ENCODE measurements at places on chromosomes 6 and 20.

DNA sequence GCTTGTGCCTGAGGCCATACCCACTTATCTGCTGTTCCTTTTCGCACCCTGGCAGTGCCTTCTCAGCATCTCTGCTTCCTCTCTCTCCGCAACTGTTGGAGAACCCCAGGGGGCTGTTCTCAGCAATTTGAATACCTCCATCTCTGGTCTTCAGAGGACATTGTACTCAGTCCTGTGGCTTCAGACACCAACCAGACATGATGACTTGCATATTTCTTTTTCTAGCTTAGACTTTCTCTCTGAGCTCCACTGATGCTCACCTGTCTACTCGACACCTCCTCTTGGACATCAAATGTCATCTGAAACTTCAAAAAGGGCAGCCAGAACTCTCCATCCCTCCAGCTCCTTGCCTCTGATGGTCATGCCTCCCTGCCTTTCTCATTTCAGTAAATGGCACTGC, 18.9 kb upstream of the KCNK16 start:
- DNase-seq = no peak

GRCh38 chr6:113732384-113732966, 124.7 kb upstream of the MARCKS start:
- peak; percentile 50 for DNase-seq

DNA sequence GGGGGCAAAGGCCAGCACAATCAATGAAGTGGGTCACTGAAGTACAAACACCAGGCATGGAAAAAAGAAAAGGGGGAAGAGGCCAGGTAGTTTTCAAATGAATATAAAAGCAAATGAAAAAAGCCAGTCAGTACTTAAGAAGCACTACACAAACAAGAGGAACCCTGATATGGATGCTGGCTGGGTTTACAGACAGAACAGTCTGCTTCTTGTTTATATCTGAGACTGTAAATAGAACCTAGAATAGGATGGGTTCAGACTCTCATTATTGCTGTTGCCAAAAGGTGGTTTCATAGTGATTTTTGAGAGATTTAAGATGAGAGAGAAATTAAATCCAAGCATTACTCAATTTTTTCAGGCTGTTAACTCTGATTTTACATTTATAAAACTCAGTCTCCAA, 24.1 kb downstream of the USP45 start:
- DNase-seq = no peak

DNA sequence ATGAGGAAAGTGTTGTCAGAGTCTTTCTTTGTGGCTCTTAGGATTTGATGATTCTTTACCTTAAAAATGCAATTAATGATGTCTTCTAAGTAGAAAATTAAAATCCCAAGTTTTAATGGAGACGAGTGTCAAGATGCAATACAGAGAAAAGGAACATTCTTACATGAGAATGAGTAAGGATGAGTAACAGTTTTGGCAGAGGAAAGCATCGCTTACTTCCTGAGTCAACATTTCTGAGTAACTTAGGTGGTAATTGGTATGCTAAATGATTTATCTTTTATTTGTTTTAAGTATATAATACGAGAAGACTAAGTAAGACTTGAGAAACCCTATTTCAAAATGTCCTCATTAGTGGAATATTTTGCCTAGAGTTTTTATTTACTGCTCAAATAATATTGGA, 101.3 kb downstream of the RTN4IP1 start:
- no peak for DNase-seq

- no peak for DNase-seq
Measured at GRCh38 chr6:144305985-144306384, 20.9 kb downstream of the UTRN start.

DNA sequence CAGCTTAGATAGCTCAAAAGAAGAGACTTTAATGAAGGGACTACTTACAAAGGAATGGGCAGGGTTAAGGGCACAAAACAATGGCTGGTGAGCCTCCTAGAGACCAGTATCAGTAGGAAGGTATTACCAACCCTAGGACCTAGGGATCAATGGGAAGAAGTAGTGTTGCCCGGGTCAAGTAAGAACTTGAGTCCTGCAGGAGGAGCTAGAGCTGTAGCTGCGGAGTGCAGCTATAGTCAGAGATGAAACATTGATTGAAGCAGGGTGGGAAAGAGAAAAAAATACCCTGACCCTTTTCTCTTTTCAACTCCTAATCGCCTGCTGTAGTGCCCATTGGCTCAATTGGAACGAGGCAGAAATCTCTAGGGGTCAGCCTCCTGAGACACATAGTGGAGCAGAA, 144.0 kb downstream of the FLRT3 start:
- DNase-seq = no peak

DNA sequence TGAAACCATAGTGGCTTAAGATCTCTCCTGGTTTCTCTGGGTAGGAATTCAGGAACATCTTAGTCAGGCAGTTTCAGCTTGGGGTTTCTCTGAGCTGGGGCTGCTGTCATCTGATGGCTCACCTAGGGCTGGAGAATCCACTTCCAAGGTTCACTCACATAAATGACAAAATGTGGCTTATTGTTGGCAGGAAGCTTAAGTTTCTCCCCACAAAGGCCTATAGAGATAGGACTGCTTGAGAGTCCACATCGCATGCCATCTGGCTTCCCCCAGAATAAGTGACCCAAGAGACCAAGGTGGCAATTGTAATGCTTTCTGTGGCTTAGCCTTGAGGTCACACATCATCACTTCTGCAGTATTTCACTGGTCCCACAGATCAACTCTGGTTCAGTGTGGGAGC, 131.4 kb downstream of the EDN1 start:
- DNase-seq = no peak

GRCh38 chr6:150299873-150300485, 68.8 kb upstream of the IYD start:
- no peak for DNase-seq

DNA sequence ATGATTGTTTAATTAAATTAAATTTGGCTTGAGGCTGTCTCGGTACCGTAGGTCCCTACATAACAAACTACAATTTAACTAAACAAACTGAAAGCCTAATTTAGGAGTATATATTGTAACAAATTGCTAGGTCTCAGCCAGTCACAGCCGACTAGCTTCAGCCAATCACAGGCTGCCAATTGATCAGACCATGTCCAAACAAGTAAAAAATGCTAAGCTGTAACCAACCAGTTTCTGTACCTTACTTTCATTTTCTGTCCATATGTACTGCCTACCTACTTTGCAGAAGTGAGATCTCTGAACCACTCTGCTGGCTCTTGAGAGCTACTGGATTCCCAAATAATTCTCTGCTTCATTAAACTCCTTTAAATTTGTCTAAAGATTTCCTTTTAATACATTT, 648.0 kb upstream of the GJE1 start:
- DNase-seq = no peak

DNA sequence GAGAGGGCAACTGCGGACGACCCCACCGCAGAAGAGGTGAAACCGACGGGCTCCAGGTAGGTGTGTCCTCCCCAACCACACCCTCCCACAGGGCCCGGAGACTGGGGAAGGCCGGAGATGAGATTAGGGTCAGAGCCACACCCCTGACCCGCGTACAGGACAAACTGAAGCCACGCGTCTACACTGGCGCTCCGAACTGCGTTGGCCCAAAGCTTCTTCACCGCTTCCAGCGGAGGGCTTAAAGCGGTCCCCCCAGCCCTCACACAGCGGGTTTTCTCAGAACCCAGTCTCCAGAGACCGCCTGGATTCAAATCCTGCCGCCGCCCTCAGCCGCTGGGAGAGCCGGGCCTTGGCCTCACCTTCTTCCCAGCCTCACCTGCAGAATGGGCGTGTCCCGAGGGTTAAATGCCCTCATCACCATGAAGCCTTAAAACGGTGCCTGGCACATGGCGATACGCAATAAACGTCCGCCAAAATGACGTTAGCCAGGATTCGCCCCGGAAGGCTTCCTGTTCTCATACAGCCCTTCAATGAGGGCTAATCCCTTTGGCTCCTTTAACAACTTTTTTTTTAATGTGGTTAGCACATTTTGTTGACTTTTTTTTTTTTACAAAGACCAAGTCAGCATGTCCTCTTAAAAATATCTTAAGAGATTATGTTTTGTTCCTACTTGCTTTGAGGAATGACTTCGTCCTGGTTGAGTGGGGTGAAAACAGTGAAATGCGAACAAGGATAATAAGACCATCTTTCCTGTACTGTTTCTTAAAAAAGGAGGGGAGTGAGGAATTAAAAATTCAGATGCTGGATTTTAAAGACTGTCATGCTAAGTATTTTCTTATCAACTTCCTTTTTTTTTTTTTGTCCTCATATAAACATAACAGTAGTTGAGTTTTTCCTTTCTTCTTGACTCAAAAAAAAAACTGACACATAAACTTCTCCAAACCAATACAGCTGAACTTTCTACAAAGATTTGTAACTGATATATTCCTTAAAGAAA, 15.1 kb upstream of the ZNF217 start:
- DNase-seq = no peak

DNA sequence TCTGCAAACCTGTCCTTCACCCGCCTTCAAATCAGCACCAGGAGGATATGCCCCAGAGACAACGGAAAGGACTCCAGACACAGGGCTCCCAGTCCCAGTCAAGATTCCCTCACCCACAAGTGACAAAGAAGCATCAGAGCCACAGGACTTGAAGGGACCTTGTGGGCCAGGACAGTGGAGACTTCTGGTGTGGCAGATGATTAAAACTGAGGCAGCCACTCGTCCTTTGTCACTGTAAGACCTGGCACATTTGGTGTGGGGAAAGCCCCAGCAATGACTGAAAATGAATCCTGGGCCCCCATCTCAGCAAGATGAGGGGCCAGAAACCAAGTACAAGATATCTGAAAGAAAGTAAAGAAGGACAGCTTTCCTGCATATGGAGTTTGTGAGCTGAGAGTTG, 15.6 kb upstream of the GMPR start:
- no peak for DNase-seq

GRCh38 chr20:50294164-50295088, 103.8 kb downstream of the CEBPB start:
- no peak for DNase-seq

DNA sequence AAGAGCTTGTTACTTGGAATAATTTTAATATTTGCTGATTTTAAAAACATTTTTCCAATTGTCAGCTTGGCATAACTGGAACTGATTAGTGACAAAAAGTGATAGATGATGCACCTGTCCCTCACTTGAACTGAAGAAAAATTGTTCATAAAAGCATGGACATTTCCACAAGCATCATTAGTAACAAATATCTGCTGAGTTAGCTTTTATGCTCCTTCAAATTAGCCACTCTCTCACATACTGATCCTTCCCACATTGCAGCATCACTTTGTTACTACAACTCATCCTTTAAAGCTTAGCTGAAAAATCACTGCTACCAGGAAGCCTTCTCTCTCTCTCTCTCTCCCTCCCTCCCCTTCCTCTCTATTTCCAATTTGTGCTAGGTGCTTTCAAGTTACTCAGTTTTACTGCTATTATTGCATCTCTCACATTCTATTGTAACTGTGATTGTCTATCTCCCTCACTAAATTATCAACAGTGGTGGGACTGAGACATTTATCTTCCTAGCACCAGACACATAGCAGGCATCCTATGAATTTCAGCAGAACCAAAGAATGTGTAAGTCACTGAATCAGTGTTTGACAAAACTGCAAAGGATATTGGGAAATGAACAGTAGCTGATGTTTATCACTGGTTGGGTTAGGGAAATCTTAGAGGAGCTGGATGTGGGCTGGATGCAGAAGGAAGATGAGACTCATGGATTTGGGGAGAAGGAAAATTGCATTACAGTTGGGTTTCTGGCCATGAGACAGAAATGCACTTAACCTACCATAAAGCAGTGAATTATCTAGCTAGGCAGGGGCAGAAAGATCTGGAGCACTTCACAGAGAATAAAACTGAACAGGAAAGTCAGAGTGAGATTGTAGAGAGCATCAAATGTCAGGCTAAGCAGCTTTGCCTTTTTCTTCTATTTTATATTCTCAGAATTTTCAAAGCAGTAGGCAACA, 128.4 kb upstream of the PLN start:
- DNase-seq = no peak

DNA sequence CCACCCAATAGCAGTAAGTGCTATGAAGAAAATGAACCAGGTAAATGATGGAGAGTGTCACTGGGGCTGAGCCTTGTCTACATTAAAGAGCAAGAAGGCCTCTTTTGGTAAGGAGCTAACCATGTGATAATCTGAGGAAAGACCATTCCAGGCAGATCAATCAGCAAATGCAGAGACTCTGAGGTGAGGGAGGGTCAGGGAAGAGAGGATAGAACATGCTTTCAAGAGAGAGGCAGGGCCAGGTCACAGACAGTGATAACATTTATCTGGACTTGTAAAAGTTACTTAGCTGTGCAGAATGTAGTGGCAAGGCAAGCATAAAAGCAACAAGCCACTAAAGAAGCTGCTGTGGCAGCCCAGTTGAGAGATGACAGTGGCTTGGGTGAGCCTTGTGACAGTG, 197.3 kb downstream of the TASP1 start:
- no peak for DNase-seq

DNA sequence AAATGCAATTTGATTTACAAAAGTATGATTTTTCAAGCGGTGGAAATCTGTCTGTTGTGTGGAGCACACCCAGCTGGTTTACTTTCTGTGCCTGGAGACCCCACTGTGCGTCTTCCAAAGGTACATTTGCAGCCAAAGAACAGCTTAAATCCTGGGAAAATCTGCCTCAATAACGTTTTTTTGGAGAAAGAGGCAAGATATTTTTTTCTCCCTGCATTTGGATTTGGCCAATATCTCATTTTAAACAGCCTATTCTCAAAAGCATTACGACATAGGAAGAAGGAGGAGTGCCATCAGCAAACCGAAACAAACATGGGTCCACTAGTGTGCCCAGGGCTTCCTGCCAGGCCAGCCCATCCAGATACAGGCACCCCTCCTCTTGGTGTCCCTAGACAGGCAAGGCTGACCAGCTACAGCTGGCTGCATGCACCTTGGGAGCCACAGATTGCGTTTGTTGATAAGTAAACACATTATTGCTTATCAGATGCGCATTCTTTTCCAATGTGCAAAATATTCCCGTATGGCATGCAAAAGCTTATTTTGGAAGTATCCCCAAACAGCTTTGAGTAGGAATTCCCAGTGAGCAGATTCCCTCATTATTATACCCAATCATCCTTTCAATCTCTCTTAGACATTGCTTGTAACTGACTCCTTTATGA, 184.5 kb upstream of the MARCKS start:
- no peak for DNase-seq

DNA sequence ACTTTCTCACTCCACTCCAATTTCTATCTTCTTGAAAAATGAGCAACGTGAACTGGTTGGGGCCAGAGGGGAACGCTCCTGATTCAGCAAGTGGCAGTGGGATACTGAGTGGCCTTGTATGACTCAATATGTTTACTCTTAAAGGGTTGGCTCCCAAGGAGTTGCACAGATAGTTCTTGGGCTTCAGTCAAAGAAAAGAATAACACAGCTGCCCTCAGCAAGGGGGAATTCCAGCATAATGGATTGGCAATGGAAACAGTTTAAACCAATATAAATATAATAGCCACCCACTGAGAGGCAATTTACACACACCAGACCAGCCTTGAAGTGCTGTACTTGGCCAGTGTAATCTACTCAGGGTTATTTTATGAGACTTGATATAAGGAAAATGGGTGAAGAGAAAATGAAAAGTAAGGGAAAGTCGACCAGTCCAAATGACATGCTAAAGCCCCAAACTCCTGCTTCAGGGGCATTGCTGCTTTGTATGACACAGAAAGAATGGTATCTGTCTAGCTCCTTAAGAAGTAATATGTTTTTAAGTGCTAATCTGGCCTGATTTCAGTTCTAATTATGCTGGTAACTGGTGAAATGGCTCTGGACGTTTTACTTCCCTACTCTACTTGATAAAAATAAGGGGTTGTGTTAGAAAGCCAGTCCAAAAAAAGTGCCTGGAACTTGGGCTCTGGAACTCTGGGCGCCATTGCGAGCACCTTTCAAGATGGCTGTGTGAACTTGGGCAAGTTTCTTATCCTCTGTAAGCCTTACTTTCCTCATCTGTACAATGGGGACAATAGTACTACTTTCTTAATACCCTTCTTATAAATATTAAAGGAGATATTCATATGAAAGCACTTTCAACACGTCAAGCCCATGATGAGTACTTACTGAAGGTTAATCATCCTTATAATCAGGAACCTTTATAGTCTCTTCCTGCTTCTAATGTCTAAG, 712.9 kb upstream of the MAP3K7 start:
- DNase-seq = no peak
